Esophagus muscularis mucosa (tissue), 4 donors: ENCODE measurements at places on chromosomes 2 and 18. TPM values are rescaled to one million over a fixed set of nuclear protein-coding genes. Genes with fewer than 3 reads are reported as not detected.
A peak's percentile ranks its signal among the peaks of the same experiment; 100 is the strongest.

GRCh38 chr18:55934821-55935220, 346.8 kb upstream of the TCF4 start:
- no peak for DNase-seq

DNA sequence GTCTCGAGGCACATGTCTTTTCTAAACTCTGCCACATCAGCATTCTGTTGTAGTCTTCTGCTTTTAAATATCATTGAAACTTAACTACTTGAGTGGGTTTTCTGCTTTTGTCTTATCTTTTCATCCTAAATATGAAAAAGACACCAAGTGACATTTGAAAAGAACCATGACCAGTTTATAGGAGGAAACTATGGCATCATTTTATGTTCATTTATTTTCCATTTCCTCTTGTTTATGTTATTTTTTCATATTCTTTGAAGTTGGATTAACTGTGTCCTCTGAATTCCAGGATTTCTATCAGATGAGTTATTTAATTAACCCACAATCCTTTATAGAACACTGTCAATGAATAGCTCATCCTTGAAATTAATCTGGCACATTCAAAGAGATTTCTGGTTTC, 93.4 kb upstream of the ARHGAP28 start:
- no peak for DNase-seq

HRH4 gene
- not detected for total RNA-seq

ANKRD29 gene
- 9.6 TPM for total RNA-seq

GAD1 gene
- not detected for total RNA-seq

GRCh38 chr2:18560797-18561085, 288 bp upstream of the RDH14 start:
- no peak for DNase-seq

IRS1 gene
- 27.8 TPM for total RNA-seq

SERPINB4 gene
- total RNA-seq: not detected

GRCh38 chr18:11795916-11796315, 55.3 kb upstream of the CHMP1B start:
- no peak for DNase-seq

DNA sequence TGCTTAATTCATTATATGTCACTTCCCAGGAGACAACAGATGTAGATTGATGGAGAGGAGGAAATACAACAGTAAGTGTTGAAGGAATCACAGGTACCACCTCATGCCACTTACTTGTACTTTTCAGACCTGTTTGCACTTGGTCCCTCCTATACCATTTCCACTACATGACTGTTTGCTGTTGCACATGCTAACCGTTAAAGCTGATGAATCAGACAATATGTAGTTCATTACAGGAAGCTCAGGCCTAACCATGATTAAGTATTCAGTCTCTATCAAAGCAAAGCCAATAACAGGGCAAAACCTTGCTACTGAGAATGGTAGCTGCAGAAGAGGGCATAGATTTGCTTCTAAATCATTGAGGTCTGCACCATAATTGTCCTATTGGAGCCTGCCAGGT, 30.2 kb upstream of the GRP start:
- no peak for DNase-seq

SGPP2 gene
- total RNA-seq: 0.63 TPM

DNA sequence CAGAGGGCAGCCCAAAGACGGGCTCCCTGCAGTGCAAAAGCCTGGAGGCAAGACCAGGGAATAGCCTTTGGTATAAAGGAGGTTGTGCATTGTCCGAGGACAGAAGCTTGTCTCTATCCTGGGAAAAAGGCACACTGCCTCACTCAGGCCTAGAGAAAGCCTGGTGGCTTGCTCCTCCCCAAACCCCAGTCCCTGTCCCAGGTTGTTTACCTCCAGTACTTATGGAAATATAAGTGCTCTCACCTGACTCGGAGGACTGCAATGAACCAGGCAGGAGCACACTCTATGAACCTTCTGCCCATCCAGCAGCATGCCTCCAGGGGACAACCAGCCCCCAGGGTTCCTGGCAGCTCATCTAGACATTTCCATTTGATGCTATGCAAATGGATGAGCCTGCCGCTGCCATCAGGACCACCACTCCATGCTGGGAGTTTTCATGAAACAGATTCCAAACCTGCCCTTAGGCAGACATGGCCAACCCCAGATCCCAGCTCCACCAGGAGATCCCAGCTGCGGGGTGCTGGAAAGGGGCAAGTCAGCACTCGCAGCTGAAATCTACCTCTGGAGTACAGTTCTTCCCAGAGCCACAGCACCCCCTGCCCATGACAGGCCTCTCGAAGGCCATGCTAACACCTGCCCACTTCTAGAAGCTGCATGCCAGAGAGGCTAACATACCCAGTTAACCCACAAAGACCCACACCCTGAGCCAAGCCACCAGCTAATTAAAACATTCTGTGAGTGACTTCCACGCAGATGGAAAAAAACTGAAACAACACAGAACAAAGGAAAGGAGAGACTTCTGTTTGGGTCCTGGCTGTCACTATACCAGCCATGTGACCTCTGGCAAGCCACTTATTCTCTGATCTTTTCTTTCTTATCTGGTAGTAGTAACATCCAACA, 101.7 kb downstream of the TTC32 start:
- DNase-seq: no peak

GRCh38 chr2:227198866-227199265, 34.4 kb downstream of the COL4A3 start:
- peak; percentile 34 for DNase-seq

GRCh38 chr2:240294514-240294913, 140.9 kb upstream of the GPC1 start:
- peak; percentile 89 for DNase-seq
